Endothelial cell (in vitro differentiated cells): ENCODE measurements at places on chromosomes 3 and 15.
A peak's percentile ranks its signal among the peaks of the same experiment; 100 is the strongest.

DNA sequence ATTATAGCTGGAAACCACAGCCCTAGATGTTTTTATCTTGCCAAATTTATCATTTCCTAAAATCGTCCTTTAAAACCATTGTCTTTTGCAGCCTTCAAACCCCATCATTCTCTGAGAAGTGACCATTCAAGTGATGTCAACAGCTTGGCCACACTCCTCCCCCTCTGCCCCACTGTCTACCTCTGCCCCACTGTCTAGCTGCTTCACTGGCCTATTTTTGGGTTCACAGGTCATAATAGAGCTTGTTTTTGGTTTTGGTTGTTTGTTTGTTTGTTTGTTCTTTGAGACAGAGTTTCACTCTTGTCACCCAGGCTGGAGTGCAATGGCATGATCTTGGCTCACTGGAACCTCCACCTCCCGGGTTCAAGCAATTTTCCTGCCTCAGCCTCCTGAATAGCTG is 93.2 kb upstream of the IL12A start:
- DNase-seq: no peak

DNA sequence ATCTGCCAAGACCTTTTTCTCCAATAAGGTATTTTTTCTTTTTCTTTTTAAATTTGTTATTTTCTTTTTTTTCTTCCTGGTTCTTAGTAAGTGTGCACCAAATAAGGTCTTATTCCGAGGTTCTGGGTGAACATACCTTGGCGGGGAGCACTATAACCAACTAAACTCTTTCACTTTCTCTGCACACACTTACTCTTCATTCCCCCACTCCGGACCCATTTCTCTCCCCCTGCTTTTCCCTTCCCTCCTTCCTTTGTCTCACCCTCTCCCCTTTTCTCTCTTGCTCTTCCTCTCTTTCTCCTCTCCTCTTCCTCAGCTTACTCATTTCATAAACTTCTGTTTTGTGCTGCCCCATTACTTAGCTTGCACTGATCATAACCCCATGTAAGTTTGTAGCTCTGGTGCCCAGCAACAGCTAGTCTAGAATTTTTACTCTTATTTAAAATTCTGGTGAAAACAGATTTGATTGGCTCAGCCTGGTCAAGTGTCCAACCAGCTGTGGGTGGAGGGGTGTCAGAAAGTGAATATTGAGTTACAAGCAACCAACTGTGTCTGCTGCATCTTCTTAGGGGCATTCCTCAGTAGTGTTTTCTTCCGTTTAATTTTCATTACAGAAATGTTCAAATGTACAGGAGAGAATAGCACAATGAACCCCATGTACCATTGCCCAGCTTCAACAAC is 297.5 kb downstream of the SHQ1 start:
- no peak for DNase-seq

DNA sequence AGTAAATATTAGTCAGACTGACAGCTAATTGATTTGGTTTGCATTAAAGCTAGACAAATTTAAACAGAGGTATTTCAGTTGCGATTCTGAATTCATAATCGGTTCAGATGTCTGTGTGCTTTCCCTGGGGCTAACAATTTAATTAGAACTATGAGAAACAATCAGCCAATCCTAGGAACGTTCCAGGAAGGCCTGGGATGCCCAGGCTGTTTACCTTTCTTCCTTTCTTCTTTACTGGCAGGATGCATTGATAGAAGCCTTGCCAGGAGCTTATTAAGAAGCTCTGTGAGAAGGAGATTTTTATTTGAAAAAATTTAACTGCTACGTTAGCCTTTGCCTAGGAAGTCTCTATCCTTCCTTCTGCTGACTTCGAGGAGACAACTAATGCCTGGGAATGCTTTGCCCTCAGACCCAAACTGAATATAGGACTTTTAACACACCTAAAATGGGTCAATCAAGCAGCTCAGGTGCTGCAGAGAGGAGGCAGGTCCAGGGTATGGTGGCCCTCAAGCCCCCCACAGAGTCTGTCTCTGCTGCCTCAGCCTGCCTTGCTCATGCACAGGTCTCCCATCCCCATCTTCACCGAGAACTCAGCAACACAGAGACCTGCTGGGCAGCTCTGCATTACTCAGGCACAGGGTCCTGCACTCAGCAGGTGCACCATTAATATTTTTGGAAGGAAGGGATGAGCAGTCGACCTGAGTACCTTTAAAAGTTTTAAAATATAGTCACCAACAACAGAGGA is 48.5 kb downstream of the PCSK6 start:
- no peak for DNase-seq

GRCh38 chr3:8094415-8094814 is 407.2 kb upstream of the LMCD1 start:
- no peak for DNase-seq

DNA sequence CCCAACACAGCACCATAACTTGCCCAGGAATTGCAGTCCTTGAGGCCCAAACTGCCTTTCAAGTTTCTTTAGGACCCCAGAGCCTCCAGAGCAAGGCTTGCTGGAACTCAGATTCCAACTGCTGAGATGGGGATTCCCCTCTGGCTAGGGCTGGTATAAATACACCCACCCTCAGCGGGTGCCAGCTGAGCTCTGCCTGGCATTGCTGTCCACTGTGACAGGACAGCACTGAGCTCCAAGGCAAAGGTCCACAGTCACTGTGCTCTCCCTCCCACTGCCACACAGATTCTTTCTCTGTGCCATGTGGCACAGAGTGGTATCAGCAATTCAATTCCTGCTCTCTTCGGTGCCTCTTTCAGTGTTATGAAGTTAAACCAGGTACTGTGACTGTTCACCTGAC is 304.2 kb upstream of the LMCD1 start:
- DNase-seq: no peak

DNA sequence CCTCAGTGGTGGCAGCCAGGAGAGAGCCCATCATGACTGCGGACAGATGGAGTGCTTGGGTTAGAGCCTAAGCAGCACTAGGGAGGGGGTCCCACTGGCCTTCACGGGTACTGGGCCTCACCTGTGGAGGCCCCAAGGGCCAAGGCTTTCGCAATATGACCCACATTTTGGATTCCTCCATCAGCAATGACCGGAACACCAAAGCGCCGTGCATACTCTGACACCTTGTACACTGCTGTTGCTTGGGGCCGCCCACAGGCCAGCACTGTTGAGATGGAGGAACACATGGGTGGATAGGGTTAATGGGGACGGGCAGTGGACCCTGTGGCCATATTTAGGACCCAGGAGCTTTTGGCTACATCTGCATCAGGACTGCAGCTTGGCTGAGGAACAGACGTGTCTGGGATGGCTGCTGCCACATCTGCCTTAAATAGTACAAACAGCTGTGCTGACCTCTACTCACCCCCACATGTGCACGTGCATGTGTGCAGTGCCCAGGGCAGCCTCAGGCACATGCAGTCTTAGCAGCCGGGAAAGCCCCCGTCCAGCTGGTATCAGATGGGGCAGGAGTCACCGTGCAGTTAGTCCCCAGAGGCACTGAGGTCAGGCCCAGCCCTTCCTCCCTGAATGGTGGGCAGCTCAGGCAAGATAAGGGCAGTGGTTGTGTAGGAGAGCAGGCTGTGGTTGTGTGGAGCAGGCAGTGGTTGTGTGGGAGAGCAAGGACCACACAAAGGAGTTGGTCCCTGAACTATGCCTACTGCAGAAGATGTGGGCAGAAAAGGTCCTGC is 3.3 kb downstream of the NDUFAF3 start:
- no peak for DNase-seq

DNA sequence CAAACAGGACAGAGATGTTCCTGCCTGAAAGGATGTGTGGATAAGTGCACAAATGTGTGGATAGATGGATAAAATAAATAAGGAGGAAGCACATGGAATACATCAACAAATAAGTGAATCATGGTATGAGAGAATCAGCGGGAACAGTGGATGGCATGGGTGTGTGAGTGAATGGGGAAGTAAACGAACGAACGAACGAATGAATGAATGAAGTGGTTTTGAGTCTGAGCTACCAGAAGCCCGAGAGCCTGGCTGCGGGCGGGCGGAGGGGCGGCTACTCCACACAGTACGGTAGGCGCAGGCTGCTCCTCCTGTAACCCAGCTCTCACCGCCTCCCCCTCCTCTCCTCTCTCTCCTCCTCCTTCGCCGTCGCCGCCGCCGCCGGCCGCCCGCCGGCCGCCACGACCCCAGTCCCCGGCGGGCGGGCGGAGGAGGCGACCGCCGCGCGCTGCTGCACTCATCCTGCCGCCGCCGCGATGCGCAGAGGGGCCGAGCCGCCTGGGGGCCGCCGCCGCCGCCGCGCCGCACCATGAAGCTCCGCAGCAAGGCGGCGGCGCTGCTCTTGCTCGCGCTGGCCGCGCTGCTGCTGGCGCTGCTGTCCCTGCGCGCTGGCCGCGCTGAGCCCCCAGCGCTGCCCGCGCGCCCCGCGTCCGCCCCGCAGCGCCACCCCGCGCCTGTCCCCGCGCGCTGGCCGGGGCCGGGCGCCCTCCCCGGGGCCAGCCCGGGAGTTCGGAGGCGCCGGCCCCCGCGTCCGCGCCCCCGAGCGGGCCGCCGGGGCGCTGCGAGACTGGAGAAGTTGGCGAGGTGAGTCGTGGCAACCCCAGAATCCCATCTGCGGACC is at the start of gene GXYLT2:
GXYLT2 (plus strand) TSS at position 342 of the 841 bp plus-strand sequence; CDS start at position 530, 188 bp downstream.
- peak; percentile 58 for DNase-seq

- no peak for DNase-seq
These were observed 11.9 kb upstream of the LEKR1 start for GRCh38 chr3:156814295-156814694.

- DNase-seq: no peak
These were observed 479.1 kb downstream of the ZBBX start for GRCh38 chr3:166900866-166901577.

GRCh38 chr3:188890572-188891270 is 281.1 kb upstream of the TPRG1 start:
- no peak for DNase-seq

DNA sequence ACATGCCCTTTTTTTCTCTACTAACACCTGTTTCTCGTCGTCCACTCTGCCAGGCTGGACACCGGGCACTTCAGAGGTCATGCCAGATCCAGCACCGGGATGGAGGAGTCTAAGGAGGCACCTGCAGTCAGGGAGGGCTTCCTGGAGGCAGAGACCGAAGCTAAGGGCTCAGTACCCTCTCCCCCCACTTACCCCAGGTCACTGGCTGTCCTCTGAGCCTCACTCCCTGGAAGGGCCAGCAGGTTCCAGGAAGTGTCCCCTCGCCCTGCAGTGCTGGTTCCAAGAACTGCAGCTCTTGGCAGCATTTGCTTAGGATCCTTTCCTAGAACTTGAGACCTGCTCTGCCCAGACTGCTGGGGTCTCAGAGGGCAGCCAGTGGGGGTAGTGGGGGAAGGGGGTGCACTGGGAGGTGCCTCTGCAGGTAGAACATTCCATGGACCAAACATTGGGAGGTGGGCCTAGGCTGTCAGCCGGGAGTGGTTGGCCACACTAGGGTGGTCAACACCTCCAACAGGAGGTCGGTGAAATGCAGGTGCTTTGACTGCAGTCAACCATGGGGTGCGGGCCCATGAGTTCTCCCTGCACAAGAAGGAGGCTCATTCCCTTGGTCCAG is 11.3 kb downstream of the CISH start:
- no peak for DNase-seq

- DNase-seq: no peak
These were observed 274.0 kb downstream of the RYR3 start for GRCh38 chr15:33584797-33585196.

DNA sequence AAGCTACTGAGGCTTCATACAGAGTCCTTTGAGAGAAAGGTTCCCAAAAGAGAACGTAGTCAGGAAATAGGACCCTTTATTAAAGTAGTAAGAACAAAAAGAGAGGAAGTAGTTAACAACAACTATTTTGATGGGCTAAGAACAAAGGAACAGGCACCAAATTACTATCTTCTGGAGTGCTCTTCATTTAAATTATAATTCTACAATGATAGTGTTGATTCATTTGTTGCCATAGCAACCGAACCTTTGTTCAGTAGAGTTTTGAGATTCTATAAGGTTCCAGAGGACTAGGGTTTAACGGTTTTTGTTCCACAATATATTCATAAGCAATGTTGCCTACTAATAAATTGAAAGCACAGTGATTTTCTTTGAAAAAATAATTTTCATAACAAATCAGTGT is 78.8 kb downstream of the CMSS1 start:
- no peak for DNase-seq

GRCh38 chr3:150300852-150301517 is 107.1 kb upstream of the TSC22D2 start:
- no peak for DNase-seq

DNA sequence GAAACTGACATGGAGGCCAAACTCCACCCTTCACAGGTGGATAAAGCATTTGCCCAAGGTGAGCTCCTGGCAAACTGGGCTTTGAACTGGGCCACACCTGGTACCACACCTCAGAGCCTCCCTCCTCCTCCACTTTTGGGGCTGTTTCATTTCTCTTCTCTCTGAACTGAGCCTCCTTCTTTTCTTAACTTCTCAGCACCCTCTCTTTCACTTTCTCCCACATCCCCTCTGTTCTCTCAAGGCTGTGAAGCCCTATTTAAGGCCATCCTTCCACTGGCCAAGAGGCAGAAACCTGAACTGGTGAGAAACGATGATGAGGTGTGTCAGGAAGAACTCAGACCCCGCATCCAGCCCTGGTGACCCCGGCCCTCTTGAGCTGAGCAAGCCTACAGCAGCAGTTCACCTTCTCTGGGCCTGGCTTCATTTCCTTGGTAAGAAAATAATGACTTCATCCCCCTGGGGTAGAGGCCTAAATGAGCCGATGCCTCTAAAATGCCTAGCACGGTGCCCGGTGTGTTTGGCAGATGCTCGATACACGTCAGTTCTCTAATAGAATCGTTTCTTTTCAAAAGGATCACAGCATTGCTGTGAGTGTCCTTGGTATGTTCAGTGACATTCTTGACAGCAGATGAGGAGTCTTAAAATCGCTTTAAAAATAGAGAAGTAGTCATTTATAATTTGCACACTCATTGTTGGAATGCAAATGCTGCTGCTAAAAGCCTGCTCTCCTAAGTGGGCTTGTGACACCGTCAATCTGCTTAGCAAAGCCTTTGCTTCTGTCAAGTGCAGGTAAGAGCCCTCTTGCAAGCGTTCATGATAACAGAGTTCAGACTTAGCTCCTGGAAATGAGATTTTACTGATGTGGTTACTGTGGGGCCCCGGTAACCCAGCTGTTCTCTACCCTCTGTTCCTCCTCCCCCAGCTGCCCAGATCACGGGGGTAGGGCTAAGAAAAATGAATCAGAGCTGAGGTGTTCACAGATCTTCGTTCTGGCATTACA is 97.7 kb upstream of the ATP2B2 start:
- DNase-seq: no peak

- no peak for DNase-seq
These were observed 64.4 kb upstream of the PHLDB2 start for GRCh38 chr3:111794711-111795110.

DNA sequence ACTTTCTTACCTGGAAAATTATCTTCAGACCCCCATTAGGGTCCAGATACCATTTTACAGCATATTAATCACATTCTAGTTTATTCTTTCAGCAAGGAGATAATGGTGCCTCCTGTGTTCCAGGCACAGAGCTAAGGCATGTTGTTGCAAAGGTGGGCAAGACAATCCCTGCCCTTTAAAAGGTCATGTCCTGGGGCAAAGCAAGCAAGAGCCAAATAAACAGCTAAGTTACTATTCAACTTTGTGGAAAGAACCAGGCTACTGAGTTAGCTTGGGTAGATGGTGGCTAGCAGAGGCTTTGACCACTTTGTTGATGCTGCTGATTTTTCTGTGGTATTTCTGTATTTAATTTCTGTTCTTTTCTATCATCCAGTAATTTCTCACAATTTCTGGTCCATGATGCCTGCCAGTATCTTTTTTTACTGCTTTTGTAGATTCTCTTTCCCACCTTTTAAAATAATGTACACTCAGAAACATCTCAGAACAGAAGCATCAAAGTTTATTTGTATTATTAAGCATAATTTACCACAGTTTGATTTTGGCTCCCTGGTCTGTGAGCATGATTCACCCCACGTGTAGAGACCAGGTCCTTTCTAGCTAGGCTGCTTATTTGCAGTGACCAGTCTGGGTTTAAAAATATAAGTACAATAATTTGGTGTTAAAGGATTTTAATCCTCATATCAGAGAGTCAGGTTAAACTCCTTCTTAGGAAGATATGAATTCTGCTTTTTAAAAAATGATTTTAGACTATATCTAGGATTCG is 71.5 kb downstream of the LRRC28 start:
- no peak for DNase-seq
